Activated CD4-positive, alpha-beta T cell treated with anti-CD3 and anti-CD28 coated beads, Interleukin-2, amount 50 U/mL, for 48 hours (primary cell): ENCODE measurements at places on chromosomes 5 and 9.
A peak's percentile ranks its signal among the peaks of the same experiment; 100 is the strongest.

GRCh38 chr5:151005950-151006576 lies 14.3 kb upstream of the GPX3 start:
- DNase-seq, result no peak

GRCh38 chr5:159515909-159516415 lies 185.7 kb upstream of the IL12B start:
- peak; percentile 69 for DNase-seq

GRCh38 chr5:157076558-157076957 lies 17.6 kb upstream of the HAVCR1 start:
- DNase-seq, result no peak

- DNase-seq, result no peak
Measured at GRCh38 chr9:127652733-127653132, 40.7 kb downstream of the STXBP1 start.

- DNase-seq, result no peak
Measured at GRCh38 chr9:38285236-38285635, 107.3 kb upstream of the ALDH1B1 start.

DNA sequence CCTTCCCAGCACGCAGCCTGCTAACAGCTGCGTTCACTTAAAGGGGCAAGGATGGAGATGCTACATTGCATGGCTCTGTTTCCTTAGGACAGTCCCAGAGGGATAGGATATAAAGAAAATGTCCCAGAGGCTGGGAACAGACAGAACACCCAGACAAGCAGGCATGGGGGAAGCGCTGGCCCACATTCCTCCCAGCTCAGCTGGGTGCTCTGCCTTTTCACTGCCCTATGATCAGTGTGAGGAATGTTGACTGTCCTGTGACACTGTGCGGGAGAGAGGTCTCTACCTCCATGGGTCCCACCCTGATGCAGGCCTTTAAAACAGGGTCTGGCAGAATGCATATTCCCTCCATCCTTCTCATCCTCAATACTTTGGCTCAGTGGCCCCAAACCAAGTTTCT lies 459.4 kb upstream of the DMAC1 start:
- DNase-seq, result no peak

DNA sequence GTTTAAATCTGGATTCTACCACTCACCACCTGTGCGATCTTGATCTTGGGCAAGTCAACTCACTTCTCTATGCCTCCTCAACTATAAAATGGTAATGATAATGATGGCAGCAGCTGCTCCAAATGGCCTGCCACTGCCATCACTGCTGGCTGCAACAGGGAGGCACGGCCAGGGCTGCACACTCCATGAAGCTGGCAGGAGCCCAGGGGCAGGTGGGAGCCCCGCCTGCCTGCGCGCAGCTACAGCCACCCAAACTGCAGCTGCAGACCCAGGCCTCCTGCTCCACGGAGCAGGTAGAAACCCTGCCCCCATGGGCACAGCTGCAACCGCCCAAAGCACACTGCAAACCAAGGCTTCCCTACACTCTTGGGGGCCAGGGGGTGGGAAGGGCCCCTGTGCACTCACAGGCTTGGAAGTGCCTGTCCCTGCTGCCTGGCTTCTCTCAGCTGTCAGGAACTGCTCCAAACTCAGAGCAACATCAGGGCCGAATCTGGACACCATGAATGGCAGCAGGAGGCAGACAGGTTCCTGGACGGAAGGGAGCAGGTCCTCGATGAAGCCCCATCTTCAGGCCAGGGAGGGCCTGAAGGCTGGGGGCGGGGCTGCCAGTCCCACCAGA lies 57.6 kb downstream of the PRELID2 start:
- DNase-seq, result no peak

GRCh38 chr5:132546108-132546507 lies 2.8 kb upstream of the IL5 start:
- DNase-seq, result peak; percentile 77

GRCh38 chr5:171693412-171693811 lies 92.2 kb upstream of the SMIM23 start:
- DNase-seq, result no peak

- DNase-seq, result no peak
Measured at GRCh38 chr9:14399756-14400657, 86.1 kb upstream of the NFIB start.

DNA sequence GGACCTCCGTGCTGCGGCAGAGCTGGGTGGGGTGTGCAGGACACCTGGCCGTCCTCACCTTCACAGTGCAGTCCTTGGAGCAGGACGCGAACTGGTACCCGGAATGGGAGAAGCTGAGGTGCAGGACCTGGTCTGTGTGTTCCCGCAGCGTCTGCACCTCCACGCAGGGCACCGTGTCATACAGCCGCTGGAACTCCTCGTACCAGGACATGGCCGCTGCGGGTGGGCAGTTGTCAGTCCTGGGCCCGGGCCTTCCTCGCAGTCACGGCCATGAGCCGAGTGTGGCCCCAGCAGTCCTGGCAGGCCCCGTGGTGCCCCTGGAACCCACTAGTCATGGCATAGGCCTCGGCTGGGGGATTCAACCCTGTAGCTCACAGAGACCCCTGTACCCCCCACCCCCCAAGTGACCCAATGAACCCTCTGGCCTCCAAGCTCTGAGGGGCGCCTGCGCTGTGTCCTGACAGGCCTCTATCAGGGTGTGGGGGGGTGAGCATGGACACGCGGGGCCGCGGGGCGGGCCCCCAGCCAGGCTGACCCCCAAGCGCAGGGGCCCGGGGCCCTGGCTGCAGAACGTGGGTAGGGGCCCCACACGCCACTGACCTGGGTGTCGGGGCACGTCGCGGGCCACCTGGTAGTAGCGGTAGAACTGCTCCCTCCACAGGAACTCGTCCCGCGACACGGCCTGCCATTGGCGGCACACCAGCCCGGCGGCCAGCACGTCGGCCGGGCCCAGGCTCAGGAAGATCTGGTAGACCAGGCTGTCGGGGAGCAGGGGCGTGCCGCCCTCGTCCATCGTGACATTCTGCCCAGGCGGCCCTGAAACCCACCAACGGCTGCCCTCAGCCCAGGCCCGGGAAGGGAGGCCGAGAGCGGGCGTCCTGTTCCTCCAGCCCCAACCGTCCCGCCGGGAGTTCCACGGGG lies 987 bp downstream of the FBXW5 start:
- peak; percentile 39 for DNase-seq

- DNase-seq, result no peak
Measured at GRCh38 chr5:172421020-172421419, 33.3 kb downstream of the SH3PXD2B start.

- no peak for DNase-seq
Measured at GRCh38 chr9:107631788-107632187, 142.2 kb upstream of the KLF4 start.

DNA sequence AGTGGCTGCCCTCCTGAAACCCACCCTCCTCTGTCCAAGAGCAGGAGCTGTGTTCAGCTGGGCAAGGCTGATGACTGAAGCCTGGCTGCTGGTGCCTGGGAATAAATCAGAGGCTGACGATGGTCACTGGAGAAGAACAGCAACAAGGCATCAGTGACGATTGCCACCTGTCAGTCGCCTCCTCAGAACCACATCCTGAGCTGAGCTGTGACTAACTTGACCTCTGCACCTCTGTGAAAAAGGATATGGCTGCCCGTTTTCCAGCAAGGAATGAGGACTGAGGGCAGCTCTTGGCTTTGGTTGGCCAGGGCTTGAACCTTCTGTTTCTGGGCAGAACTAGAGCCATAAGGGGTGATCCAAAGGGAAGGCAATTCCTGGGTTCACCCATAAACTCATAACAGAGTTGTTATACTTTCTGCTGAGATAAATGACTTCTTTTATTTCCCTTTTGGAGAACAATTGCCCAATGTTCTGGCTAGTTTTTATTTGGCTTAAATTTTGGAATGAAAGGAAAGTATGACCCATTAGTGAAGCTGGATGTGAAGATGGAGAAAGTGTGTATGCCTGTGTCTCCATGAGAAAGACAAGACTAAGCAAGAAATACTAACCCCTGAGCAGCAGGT lies 40.1 kb downstream of the TRIP13 start:
- DNase-seq, result no peak

DNA sequence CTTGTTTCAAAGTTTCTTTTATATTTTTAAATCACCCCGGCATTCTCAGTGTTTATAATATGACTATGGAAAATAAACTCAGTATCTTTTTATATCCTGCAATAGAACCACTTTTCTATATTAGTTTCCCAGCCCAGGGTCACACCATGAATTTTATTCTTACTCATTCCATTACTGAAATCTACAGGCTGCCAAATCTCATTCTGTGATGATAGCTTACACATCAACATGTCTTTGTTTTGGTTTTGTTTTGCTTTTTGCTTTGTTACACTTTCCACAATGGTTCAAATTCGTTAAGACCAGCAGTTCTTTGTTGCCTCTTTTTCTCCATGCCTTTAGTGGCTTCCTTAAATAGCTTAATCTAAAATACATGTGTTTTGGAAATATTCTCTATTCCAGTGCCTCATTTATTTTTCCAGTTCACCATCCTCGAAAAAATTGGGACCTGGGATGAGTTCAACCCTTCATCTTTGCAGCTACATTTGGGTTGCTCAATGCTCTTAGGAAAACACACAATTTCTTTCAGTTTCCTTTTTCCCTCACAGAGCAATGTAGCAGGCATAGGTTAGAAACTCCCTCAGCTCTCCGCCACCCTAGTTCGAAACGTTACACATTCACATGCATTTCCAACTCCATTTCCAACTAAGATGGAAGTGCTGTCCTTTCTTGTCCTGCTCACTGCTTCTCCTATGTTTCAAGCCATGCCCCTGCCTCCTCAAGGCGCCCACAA lies 1146.3 kb downstream of the MAT2B start:
- no peak for DNase-seq

- DNase-seq, result no peak
Measured at GRCh38 chr5:154967421-154968024, 26.6 kb downstream of the MRPL22 start.

DNA sequence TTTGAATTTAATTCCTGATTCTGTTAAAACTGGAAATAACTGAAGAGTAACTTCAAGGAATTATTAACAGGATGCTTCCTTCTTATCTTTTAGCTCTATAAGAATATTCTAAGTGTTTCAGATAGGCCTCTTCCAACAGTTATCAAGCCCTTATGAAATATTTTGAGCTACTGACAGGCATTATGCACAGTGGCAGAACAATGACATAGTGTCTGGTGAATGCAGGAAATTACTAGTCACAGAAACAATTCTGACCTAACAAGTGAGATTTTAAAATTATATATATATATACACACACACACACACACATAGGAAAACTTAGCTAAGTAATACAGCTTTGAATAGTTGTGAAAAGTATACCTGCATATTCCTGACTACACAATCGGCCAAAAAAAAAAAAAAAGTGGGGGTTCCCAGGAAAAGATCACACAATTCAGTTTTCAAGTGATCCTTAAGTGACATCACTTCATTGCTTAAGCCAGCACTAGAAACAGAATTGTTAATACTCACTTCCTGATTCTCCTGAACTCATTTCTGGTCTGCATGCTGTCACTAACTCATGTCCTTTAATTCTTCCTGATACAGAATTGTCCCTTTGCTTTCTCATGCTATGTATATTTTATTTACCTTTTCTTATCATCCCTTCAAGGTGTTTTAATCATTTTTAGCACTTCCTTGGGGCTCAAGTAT lies 77.3 kb downstream of the SLC25A46 start:
- no peak for DNase-seq

DNA sequence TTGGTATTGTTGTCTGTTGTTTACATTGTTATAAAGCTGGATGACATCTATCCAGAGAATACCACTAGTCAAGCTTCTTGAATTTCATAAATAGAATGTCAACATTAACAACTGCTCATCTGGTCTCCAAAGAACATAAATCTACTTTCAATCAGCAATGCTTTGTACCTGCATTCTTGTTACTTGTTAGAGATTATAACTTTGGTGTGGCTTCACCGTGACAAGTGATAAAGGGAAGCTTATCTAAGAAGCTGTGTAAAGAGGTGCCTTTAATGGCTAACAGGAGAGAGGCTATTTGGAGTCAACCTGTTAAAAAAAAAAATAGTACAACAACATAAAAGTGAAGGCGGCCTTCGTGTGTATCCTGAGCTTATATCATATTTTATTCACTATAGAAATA lies 41.8 kb downstream of the MUSK start:
- DNase-seq, result no peak

DNA sequence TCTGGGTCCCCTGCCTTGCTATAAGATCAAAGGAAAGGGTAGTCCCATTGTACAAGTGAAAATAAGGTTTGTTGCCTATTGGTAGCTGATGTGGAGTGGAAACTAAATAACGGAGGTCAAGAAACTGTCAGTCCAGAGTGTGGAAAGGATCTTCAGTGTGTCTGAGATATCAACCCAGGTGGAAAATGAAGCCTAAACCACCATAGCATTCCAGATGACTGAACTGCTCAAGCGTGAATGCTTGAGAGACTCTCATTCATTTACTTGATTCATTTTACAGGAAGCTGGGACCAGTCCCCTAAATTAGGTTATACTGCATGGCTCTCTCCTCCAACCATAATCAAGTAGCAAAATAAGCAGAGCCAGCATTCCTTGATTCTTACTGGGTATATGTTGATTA lies 116.0 kb upstream of the SLC28A3 start:
- no peak for DNase-seq

- DNase-seq, result no peak
Measured at GRCh38 chr5:66708368-66708767, 112.2 kb downstream of the MAST4 start.

DNA sequence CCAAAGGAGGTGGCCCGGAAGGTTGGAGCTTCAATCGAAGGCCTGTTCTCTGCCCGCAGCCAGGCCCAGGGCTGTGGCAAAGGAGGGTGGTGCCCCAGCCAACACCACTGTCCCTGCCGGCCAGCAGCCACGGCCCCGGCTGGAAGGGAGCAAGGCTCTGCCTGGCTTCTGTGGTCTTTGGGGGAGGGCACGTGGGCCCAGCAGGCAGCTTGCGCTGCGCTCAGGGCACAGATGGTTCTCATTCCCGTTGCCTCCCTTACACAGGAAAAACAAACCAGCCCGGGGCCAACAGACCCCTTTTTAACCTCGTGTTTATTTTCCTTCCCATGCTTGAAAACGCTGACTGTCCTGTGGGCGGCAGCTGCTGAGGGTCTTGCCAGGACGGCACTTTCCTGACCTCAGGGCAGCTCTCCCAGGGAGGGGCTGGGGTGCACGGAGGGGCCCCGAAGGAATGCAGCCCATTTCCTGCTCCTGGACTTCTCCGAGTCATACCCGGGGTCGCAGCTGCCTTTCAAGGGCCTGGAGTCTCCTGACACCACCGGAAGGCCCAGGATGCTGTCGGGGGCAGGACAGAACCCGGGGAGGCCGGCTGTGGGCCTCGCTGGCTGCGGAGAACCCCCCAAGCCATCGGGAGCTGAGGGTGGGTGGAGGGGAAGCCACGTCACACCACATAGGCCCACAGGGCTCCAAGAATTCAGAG lies 1.1 kb upstream of the GPSM1 start:
- DNase-seq, result no peak

DNA sequence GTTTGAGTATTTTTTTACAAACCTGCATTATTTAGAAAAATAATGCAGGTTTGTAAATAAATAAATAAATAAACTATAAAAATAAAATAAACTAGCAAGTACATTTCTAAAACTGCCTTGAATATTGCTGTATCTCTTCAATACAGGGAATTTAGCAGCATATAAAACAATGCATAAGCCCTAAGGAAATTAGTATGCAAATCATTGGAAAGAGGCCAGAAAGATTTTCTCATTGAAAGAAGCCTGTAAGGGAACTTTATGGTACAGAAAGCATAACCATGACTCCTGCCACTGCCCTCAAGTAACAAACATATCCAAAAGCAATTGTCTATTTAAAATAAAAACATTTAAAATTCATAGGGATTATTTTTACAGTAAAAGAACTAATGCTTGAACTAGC lies 387.3 kb downstream of the HINT1 start:
- no peak for DNase-seq

- DNase-seq, result no peak
Measured at GRCh38 chr9:114098936-114099668, at the start of gene KIF12. Gene KIF12 (minus strand): TSS chr9:114099292. CDS start chr9:114099276, 16 bp downstream.

GRCh38 chr9:113454914-113455761 lies 8.4 kb upstream of the RGS3 start:
- no peak for DNase-seq
